Suprapubic skin (tissue), 4 donors: ENCODE measurements at places on chromosomes 5 and 9. TPM values are rescaled to one million over a fixed set of nuclear protein-coding genes. Genes with fewer than 3 reads are reported as not detected.

- DNase-seq: peak; percentile 88
These were observed 33.9 kb downstream of the SH3PXD2B start for GRCh38 chr5:172420235-172420939.

- no peak for DNase-seq
These were observed 159.5 kb downstream of the TRPM6 start for GRCh38 chr9:74728176-74728575.

DNA sequence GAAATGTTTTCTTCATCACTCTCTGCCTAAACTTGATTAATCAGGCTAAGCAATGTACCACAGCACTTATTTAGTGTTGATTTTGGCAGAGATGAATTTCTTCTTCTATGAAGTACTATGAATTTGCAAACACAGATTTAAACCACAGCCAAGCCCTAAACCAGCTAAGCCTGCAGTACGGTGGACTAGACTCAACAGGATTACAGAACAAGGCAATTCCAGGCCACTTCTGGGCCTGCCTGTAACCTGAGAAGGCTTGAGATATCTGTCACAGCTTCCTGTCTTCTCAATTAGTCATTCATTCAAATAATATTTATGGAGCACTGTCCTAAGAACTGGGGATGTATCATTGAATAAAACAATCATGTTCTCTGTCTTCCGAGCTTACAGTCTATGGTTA lies 32.4 kb upstream of the CAST start:
- DNase-seq: no peak

ELL2 gene
- total RNA-seq: 58.2 TPM

HAND1 gene
- total RNA-seq: not detected
